ENCODE measurements at places on chromosomes 7 and 10.

DNA sequence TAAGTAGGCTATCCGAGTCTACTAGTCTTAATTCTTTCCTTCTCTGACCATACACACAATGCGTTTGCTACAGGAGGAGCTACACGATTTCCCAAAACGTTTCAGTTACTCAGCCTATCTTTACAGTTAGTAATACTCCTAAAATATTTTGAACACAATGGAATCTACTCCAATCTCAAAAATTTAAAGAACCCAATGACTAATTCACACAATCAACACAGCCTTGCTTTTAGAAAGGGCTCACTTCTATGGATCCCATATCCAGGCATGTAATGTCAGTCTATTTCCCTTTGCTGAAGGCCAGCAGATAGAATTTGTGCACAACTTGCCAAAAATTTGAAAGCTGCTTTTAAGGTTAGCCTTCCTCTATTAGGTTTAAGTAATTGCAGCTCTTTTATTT, 107.2 kb downstream of the VPS41 start:
- DNase-seq = no peak

DNA sequence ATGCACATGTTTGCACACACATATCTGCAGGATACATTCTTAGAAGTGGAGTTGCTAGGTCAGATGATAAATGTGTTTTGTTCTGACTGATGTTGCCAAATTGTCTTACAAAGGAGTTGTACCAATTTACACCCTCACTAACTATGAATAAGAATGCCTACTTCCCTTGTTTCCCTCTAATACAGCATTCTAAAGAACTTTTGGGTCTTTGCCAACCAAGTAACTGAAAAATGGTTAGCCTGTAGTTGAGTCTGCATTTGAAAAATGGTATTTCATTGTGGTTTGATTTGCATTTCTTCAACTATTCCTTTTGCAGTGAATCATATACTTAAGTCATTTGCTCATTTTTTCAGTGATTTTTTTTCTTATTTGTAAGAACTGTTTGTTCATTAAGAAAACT, 48.4 kb downstream of the TMEM26 start:
- peak; percentile 90 for DNase-seq

DNA sequence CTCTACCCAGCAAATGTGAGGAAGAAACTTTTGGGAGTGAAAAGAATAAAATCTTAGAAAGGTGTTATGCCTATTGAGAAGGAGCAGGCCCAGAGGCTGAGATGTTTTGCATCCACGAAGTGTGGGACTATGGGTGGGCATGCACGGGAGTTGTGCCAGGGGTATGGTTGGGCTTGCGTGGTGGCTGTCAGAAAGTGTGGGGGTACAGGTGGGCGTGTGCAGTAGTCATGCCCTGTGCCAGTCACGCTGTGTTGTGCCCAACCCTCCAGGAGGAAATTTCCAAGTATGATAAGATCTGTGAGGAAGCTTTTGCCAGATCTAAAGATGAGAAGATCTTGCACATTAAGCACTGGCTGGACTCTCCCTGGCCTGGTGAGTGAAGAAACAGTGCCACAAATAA, 52.9 kb upstream of the ZMIZ2 start:
- DNase-seq = no peak

DNA sequence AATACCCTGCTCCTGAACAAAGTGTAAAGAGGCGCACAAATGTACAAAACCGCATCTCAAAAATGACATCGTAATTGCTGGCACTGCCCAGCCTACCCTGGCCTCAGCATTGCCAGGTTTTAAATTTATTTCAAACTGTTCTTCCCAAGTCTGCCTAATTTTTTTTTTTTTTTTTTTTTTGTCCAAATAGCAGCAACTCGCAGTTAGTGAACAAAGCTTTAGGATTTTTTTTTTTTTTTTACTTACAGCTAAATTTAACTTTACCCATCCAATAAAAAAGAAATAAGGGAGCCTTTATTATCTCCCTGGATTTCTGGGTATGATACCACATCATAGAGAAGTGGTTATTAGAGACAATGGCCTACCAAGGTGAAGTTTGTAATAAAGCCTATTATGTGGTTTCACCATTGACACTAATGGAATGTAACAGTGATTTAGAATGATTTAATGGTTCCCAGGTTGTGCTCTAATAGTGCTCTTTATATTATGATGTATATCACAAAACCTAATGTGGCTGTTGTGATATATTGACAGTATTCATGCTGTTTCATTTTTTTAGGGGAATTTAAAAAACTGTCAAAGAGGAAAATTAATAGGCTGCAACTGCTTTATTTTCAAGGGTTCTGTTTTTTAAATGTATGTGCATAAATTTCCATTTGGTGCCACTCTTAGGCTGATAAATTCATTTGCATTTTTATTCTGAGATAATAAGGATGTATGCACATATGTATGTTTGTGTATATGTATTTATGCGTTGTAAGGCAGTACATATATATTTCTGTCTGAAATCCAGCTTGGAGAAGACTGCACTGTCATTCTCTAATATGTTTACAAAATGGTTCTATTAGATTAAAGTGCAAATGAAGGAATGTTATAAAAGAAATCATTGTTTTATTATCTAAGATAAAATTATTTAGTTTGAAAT, 309.0 kb downstream of the TFEC start:
- DNase-seq = no peak
